Renal cortical epithelial cell (primary cell): ENCODE measurements at places on chromosomes 7 and 10. TPM values are rescaled to one million over a fixed set of nuclear protein-coding genes. Genes with fewer than 3 reads are reported as not detected.

LIMK1 gene
- total RNA-seq = 40.8 and 69.2 TPM in 2 replicates

CDNF gene
- total RNA-seq = 0.55 TPM in 1 of 2 replicates, not detected in the other

SPDYE2 gene
- total RNA-seq = 0.10 TPM in 1 of 2 replicates, not detected in the other

CEP55 gene
- 1.8 and 36.8 TPM in 2 replicates for total RNA-seq

COMMD3 gene
- 49.1 and 52.9 TPM in 2 replicates for total RNA-seq

C10orf90 gene
- not detected in 2 replicates for total RNA-seq

KIF11 gene
- 3.1 and 14.9 TPM in 2 replicates for total RNA-seq

MYPN gene
- 0.17 TPM in 1 of 2 replicates, not detected in the other for total RNA-seq

GBX1 gene
- not detected in 2 replicates for total RNA-seq

ACTR3C gene
- total RNA-seq = 40.1 and 81.8 TPM in 2 replicates

EEPD1 gene
- 3.6 and 3.7 TPM in 2 replicates for total RNA-seq

ASNS gene
- 39.4 and 45.4 TPM in 2 replicates for total RNA-seq

BCL7B gene
- 21.7 and 23.4 TPM in 2 replicates for total RNA-seq

ARMC3 gene
- 1.1 and 1.4 TPM in 2 replicates for total RNA-seq

CALHM2 gene
- total RNA-seq = 0.80 and 0.87 TPM in 2 replicates

EN2 gene
- 0.05 TPM in 1 of 2 replicates, not detected in the other for total RNA-seq

ACHE gene
- total RNA-seq = 0.94 and 1.2 TPM in 2 replicates

CALCR gene
- 0.17 and 2.8 TPM in 2 replicates for total RNA-seq

FGFBP3 gene
- total RNA-seq = 0.15 and 0.17 TPM in 2 replicates

KMT2E gene
- 54.0 and 139 TPM in 2 replicates for total RNA-seq

CDC123 gene
- 161 and 186 TPM in 2 replicates for total RNA-seq

SH3PXD2A gene
- 1.7 and 8.2 TPM in 2 replicates for total RNA-seq

H2BK1 gene
- total RNA-seq = not detected in 2 replicates

VWDE gene
- total RNA-seq = 1.6 and 3.0 TPM in 2 replicates

UPK3BL2 gene
- total RNA-seq = 5.5 TPM in 1 of 2 replicates, not detected in the other
